ENCODE measurements at places on chromosomes 2 and 18. TPM values are rescaled to one million over a fixed set of nuclear protein-coding genes. Genes with fewer than 3 reads are reported as not detected.

Gene CBLN2
- total RNA-seq: 0.79 TPM

Gene LIMS4
- total RNA-seq: 4.0 TPM

Gene SERPINB4
- total RNA-seq: not detected

Gene SLC30A3
- total RNA-seq: 0.11 TPM

Gene GKN1
- not detected for total RNA-seq

Gene ZNF521
- 7.9 TPM for total RNA-seq

Gene G6PC2
- not detected for total RNA-seq

Gene MZT2A
- 153 TPM for total RNA-seq

Gene TUBA3E
- 0.22 TPM for total RNA-seq

Gene TCF23
- not detected for total RNA-seq

Gene ACVR1
- 9.4 TPM for total RNA-seq

Gene KIF5C
- under 0.01 TPM for total RNA-seq

Gene CYS1
- not detected for total RNA-seq

Gene AMER3
- not detected for total RNA-seq

Gene FAM228B
- total RNA-seq: 5.1 TPM

Gene GAD1
- total RNA-seq: 4.3 TPM

Measured in placental epithelial cell (primary cell).